ENCODE measurements at places on chromosomes 7 and 10.

- no peak overlapping the region for H3K27ac ChIP-seq
- no peaks in the 10 kb centered on the region for H3K27me3 ChIP-seq
- H3K36me3 ChIP-seq, result no peaks in the 10 kb centered on the region
- no peaks in the 10 kb centered on the region for H3K4me1 ChIP-seq
These were observed 89.3 kb upstream of the PRKCQ start for GRCh38 chr10:6669269-6669859.

DNA sequence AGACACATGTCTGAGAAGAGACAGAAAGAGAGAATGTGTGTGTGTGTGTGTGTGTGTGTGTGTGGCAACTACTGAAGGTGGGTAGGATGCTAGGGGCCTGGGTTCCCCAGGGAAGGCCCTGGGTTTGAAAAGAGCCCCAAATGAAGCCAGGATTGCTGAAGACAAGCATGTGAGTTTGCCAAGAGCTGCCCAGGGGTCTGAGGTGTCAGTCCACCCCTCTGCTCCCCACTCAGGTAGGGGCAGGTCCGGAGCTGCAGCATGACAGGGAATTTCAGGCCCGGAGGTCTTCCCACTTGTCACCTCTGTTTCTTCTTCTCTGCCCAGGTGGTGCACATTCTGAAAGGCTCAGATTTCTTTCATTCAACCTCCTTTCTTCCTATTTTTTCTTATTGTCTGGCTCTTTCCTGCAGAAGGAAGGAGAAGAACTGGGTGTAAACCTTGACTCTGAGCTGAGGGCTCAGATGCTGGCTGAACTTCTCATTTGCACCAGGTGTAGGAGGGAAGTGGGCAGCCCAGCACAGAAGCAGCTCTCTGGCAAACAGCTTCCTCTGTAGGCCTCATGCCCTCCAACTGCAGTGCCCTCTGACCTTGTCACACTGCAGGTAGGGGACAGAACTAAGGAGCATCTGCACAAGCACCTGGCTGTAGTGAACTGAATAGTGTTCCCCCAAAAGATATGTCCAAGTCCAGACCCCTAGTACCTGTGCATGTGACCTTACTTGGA, 79.6 kb upstream of the LRRC4 start:
- H3K4me1 ChIP-seq, result no peaks in the 10 kb centered on the region
- no peak overlapping the region for H3K27ac ChIP-seq
- H3K27me3 ChIP-seq, result no peaks in the 10 kb centered on the region
- no peak for DNase-seq
- no peak overlapping the region for H3K4me3 ChIP-seq
- no peaks in the 10 kb centered on the region for H3K36me3 ChIP-seq

GRCh38 chr10:72503241-72503640, 122.6 kb downstream of the MICU1 start:
- no peak for DNase-seq
- H3K27me3 ChIP-seq, result no peaks in the 10 kb centered on the region
- no peaks in the 10 kb centered on the region for H3K4me1 ChIP-seq

DNA sequence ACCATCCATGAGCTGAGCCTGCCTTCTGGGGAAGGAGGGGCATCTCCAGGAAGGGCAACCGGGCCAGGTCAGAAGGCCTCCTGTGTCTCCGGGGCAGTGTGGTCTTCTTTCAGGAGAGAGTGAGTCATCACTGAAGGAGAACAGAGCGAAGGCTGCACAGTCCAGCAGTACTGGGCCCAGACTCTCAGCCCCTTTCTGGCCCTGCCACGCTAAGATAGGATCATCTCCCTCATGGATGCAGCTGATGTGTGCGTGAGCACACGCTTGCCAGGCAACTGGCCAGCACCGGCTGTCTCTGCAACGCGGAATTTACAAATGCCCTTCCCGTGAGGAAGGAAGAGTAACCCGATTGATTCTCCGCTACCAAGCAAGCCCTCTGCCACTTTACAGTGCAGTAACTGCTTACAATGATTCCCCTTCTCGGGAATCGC, 328.2 kb downstream of the TNS3 start:
- DNase-seq, result no peak
- H3K4me1 ChIP-seq, result no peaks in the 10 kb centered on the region
- no peaks in the 10 kb centered on the region for H3K36me3 ChIP-seq

GRCh38 chr7:63117-63480, 129.3 kb upstream of the FAM20C start:
- no peaks in the 10 kb centered on the region for H3K4me1 ChIP-seq
- no peaks in the 10 kb centered on the region for H3K36me3 ChIP-seq
- H3K27me3 ChIP-seq, result no peaks in the 10 kb centered on the region
- H3K27ac ChIP-seq, result no peak overlapping the region
- H3K4me3 ChIP-seq, result no peak overlapping the region

GRCh38 chr7:8290645-8291308, 28.8 kb upstream of the ICA1 start:
- peak; percentile 83 for DNase-seq
- H3K36me3 ChIP-seq, result no peaks in the 10 kb centered on the region
- no peak overlapping the region for H3K4me3 ChIP-seq
- H3K4me1 ChIP-seq, result peaks cover 21% of the 10 kb centered on the region

DNA sequence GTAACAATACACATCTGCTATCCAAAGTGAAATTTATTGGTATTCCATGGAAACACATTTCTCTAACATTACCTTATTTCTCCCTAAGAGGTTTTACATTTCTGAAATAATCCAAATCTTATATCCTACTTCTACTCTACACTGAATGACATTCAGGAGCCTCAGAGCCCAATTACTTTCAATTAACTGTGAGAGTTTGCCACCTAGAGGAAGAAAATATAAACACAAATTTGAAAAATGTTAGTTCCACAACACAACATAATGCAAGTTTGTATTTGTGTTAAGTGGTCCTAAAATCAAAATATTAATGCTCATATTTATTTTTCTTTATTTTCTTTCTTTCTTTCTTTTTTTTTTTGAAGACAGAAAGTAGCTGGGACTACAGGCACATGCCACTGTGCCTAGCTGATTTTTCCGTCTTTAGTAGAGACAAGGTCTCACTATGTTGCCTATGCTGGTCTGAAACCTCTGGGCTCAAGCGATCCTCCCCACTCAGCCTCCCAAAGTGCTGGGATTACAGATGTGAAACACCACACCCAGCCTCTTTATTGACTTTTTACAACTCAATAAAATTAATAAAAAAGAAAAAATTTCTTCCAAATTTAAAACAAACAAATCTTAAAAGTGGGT, 46.0 kb downstream of the ATAD1 start:
- no peaks in the 10 kb centered on the region for H3K27me3 ChIP-seq
- H3K27ac ChIP-seq, result no peak overlapping the region
- H3K4me3 ChIP-seq, result no peak overlapping the region

DNA sequence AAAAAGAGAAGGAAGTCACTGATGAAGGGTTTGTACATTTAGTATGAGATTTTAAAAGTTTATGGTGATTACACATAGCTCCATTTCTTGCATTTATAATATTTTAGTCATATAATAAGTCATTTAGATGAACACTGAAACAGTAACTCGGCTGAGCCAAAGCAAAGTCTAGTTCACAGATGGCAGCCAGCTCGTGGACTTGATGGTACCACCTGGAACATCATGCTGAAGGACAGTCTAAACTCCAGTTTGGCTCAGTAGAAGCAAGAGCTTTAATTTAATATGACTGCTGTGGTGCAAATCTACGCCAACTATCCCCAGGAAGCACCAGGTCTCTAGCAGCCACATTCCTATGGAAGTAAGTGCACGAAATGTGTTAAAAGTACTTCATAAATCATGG, 16.4 kb downstream of the SRI start:
- no peaks in the 10 kb centered on the region for H3K27me3 ChIP-seq
- no peak overlapping the region for H3K4me3 ChIP-seq
- no peak for DNase-seq
- H3K36me3 ChIP-seq, result no peaks in the 10 kb centered on the region

DNA sequence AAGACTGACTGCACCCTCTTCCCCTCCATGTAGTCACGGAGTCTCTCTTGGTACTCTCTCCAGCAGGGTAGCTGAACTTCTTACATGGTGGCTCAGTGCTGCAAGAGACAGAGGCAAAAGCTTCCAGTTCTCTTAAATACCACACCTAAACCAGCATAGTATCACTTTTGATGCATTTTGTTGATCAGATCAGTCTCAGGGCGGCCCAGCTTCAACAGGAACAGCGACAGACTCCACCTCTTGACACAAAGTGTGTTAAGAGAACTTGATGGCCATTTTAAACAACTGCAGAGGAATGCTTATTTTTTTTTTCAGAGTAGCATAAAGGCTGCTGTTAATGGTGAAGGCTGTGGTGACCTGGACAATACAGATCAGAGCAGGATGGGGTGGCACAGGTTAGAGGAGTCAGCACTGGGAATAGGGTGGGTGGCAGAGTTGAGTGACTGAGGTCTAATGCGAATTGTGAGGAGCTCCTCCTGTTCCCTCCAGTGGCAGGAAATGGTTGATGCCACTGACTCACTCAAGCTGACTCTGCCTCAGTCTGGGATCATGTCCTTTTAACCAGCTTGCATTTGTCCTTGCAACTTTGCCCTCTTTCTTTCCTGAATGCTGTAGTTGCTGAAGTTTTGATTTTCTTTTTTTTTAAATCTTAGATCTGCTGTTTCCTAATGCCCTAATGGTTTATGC, 17.3 kb downstream of the MGAM start:
- no peak for DNase-seq
- H3K4me1 ChIP-seq, result peaks cover 20% of the 10 kb centered on the region
- no peak overlapping the region for H3K4me3 ChIP-seq
- no peak overlapping the region for H3K27ac ChIP-seq
- no peaks in the 10 kb centered on the region for H3K27me3 ChIP-seq

DNA sequence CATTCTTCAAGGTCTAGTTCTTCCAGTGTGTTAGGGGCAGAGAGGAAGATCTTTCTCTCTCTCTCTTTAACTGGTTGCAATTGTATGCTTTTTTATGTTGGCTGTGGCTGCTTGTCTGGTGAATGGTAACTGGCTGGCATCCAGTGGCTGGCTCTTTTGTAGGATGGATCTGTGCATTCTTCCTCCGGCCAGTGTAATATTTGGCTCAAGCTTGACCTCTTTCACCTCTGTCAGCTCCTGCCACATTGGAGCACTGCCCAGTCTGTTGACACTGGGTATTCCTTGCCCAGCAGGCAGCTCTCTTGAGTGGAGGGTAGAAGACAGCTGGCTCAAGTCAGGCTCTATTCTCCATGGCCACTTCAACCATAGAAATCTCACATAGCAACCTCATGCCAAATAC, 528.3 kb downstream of the PHTF2 start:
- no peaks in the 10 kb centered on the region for H3K27me3 ChIP-seq
- no peak overlapping the region for H3K4me3 ChIP-seq
- DNase-seq, result no peak
- H3K4me1 ChIP-seq, result no peaks in the 10 kb centered on the region
- H3K36me3 ChIP-seq, result no peaks in the 10 kb centered on the region

GRCh38 chr7:104933521-104933988, 80.5 kb upstream of the KMT2E start:
- DNase-seq, result no peak
- H3K4me1 ChIP-seq, result no peaks in the 10 kb centered on the region
- H3K36me3 ChIP-seq, result no peaks in the 10 kb centered on the region

GRCh38 chr10:131683281-131683861, 217.4 kb upstream of the PPP2R2D start:
- no peaks in the 10 kb centered on the region for H3K36me3 ChIP-seq
- no peaks in the 10 kb centered on the region for H3K27me3 ChIP-seq
- no peak overlapping the region for H3K27ac ChIP-seq
- H3K4me3 ChIP-seq, result no peak overlapping the region

DNA sequence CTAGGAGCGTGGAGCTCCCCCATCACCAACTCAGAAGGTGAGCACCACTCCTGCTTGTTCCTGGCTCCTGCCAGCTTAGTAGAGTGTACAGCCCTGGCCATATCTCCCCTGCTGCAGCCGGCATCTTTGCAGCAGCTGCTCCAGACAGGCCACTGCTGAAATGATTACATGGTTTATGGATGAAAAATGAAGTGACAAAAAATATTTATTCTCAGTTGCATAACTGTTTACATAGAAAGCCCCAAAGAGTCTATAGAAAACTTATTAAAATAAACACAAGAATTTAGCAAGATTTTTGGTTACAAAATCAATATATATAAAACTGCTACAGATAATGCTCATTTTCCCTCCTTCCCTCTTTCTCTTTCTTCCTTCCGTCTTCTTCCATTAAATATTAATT, 27.2 kb downstream of the C10orf67 start:
- no peak for DNase-seq
- H3K27me3 ChIP-seq, result no peaks in the 10 kb centered on the region
- no peaks in the 10 kb centered on the region for H3K4me1 ChIP-seq
- no peak overlapping the region for H3K4me3 ChIP-seq
- no peak overlapping the region for H3K27ac ChIP-seq

GRCh38 chr10:7541137-7542087, 125.4 kb downstream of the ITIH5 start:
- DNase-seq, result peak; percentile 92
- H3K4me1 ChIP-seq, result peaks cover 41% of the 10 kb centered on the region
- no peaks in the 10 kb centered on the region for H3K36me3 ChIP-seq

- DNase-seq, result no peak
- no peak overlapping the region for H3K27ac ChIP-seq
- H3K4me1 ChIP-seq, result 0 out of 2 replicates have a peak, but pooled peaks cover 7% of the 10 kb centered on the region
- no peaks in the 10 kb centered on the region for H3K36me3 ChIP-seq
- no peak overlapping the region for H3K4me3 ChIP-seq
These were observed 412.5 kb upstream of the SEMA3C start for GRCh38 chr7:81331061-81332018.

DNA sequence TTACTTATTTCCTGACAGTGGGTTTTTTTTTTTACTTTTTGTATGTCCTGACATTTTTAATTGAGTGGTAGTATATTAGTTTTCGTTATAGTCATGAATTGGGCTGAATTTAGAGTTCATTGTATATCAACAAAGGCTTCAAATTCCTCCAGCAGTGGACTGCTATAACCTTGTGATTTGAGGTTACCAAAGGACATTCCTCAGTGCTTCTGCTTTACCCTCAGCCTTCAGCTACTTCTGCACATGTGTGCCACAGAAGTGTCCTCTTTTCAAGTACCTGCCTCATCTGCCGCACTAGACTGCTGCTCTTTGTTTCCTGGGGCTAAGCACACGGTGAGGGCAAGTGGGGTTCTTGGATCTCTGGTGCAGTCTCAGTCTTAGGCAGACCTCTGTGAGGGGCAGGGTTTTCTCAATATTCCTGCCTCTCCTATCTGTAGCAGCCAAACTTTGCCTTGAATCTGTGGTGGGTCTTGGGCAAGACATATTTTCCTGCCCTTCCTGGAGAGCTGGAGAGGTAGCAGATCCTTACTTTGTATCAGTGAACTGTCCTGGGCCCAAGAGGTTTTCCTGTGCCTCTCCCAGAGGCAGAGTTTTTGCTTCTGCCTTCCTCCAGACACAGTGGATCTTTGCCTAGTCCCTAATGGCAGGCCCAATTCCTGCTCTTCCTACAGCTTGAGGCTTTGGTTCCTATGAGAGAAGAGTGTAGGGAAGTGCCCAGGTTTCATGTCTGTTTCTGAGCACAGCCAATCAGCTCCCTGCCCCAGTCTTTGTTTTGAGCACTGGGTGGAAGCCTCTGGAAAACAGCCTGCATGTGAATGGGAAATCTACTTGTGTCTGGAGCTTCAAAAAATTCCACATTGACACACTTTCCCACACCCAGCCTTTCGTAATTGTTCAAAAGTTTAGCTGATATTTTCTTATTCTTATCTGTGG, 39.0 kb upstream of the STRIP2 start:
- H3K4me3 ChIP-seq, result no peak overlapping the region
- no peak overlapping the region for H3K27ac ChIP-seq
- H3K36me3 ChIP-seq, result no peaks in the 10 kb centered on the region

- DNase-seq, result no peak
- H3K27ac ChIP-seq, result no peak overlapping the region
- no peak overlapping the region for H3K4me3 ChIP-seq
These were observed 254.7 kb upstream of the MKI67 start for GRCh38 chr10:128380946-128381345.

- peak; percentile 70 for DNase-seq
- no peaks in the 10 kb centered on the region for H3K27me3 ChIP-seq
- no peaks in the 10 kb centered on the region for H3K4me1 ChIP-seq
- H3K27ac ChIP-seq, result no peak overlapping the region
- H3K36me3 ChIP-seq, result no peaks in the 10 kb centered on the region
These were observed 62.4 kb downstream of the LSM5 start for GRCh38 chr7:32427769-32428291.

All from Caco-2 (cell line).